Activated CD4-positive, CD25-positive, alpha-beta regulatory T cell treated with anti-CD3 and anti-CD28 coated beads, Interleukin-2, amount 50 U/mL, for 72 hours (primary cell): ENCODE measurements at places on chromosomes 12 and 14.

DNA sequence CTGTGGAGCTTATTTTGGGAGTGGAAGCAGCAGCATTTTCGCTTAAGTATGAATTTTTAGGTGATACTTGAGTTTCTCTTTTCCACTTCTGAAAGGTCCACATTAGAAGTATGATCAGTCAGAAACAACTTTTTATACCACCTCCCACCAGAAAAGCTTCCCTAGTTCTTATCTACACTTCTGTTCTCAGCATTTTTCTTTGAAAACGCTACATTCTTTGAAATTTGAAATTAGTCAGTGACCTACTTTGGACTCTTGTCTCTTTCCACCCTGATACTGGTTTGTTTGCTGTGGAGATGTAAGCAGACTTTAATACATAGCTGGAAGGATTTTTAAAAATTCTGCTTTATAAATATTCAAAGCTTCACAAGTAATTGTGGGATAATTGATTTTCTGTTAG is 22.2 kb downstream of the PCBP2 start:
- DNase-seq = no peak

GRCh38 chr12:7016958-7017571 is 1.2 kb downstream of the LPCAT3 start:
- no peak for DNase-seq

DNA sequence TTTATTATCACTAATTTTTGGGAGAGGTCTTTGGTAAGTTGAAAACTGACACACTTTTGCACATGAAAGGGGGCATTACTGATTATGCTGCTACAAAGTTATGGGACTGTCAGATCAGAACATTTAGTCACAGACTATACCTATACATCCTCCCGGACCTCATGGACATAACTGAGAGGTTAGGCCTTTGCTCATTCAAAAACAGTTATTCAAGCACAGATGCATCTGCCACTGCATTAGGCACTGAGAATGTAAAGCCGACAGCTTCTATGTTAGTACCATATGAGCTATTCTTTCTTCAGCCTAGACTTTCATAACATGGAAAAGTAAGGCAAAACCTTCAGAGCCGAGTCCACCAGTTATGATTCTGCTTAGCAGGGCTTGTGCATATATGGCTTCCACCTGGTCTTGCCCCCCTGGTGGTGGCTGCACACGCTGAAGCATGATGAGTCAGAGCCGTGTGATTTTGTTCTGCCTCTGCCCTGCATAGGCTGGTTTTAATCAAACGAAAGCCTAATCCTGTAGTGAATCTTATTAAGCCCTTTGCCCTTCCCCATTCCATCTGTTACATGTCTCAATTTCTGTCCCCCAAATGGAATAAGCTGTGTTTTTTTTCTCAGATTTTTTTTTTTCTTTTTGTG is 21.8 kb upstream of the RNU6-8 start:
- DNase-seq = no peak

- no peak for DNase-seq
These were observed 21.7 kb upstream of the SIX1 start for GRCh38 chr14:60670989-60671388.

DNA sequence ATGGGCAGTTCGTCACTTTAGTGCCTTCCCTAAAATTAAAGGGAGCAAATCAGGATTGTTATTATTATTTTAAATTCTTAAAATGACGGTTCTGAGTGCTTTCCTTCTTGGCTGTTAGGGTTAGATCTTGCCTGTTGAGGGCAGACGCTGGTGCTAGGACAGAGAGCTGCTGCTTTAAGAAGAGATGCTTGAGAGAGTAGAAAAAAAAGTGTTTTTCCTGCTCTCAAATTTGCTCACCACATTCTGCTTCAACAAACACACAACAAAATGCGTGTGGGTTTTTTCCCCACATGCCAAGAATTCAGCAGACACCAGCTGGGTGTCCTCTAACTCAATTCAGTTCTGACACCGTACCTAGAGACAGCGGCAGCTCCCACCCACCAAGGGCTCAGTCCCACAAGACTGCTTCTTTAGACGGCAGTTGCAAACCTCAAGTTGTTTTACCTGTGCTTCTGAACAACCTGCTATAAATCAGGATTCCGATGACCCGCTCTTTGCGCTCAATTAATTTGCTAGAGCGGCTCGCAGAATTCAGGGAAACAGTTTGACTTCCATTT is 75.8 kb upstream of the RIN3 start:
- DNase-seq = no peak

DNA sequence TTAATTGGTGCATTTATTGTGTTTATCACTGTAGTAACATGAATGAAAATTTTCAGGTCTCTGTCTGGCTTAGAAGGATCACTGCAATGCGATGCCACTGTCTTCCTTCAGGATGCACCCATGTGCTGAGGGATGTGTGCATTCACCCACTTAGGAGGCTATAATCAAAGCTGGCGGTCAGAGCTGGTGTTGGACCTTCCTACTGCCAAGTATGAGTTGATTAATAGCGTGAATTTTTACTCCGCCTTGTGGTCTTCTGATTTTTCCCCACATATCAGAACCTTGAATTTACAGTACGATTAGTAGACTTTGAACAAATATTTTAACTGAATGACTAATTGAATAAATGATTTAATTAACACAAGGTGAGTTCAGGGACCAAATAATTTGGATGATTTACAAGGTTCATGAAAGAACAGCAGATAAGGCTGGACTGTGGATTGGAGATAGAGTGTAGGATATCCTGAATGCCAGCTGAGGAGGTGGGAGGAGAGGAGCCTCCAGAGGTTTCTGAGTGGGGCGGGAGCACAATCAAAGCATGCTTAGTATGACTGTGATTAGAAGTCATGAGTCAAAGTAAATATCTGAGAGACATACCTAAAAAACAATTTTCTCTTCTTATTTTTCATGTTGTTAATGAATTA is 50.1 kb downstream of the RERG start:
- DNase-seq = no peak

- DNase-seq = no peak
These were observed 6.7 kb downstream of the HOXC5 start for GRCh38 chr12:54039417-54040147.

GRCh38 chr12:105113094-105113493 is 5.6 kb downstream of the WASHC4 start:
- DNase-seq = no peak

DNA sequence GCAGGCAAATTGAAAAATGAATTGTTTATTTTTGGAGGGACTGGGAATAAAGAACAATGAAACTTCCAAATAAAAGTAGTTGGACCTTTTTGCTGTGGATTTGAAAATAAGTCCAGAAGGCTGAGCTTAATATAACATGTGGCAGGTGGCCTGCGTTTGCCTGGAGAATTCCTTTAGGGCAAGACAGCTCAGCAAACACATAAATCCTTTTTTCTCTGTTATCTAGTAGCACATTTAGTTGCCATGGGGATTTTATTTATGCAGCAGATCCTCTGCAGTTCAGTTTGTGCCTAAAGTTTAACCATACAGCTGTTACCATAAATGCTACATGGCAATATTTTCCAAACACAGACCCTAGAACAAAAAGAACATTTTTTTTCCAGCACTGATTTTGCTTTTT is 180.0 kb downstream of the NPAS3 start:
- DNase-seq = no peak

DNA sequence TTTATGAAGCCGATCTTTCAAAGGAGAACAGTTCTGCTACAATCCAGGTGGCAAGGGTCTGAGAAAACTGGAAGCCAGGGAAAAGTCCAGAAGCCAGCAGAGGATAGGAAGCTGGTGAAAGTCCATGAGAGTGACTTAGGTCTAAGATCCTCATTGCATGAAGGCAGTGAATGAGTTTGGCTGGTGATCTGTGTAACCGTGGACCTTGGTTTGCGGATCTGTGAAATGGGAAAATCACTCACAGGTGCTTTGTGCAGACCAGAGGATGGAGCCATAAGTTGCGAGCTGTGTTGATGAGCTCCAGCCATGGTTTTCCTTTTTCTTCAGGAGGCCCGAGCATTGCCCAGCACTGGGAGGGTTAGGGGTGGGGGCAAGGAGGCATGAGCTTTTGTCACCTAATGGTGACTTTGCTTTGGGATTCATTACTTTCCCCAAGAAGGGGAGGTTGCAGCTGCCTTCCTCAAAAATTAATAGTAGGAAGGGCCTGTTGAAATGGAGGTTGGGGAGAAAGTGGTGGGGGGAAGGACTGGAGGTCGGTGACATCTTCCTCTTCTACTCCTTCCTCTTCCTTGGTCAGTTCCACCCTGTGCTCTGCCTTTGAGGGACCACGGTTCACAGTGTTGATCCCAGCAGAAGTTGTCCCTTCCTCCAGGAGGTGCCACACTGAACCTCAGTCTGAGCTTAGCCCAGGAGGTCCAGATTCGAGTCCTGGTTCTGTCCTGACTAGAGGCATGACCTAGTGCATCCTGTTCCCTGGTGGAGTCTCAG is 20.3 kb upstream of the SERPINA6 start:
- DNase-seq = no peak

DNA sequence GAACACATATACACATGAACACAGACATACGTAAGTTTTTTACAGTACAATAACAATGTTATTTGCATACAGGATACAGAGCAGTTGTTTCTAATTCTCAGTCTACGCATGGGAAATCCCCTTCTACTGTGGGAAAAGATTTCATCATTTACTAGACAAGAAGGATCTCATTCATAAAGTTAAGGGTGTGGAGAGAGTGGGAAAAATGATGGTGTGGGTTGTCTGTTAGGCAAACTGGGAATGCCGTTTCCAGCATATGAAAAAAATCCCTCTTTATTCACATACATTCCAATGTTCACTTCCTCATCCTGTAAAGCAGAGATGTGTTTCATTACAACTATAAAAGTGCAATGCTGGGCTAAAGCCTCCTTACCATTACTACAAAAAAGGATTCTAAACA is 120.9 kb downstream of the SINHCAF start:
- DNase-seq = no peak

DNA sequence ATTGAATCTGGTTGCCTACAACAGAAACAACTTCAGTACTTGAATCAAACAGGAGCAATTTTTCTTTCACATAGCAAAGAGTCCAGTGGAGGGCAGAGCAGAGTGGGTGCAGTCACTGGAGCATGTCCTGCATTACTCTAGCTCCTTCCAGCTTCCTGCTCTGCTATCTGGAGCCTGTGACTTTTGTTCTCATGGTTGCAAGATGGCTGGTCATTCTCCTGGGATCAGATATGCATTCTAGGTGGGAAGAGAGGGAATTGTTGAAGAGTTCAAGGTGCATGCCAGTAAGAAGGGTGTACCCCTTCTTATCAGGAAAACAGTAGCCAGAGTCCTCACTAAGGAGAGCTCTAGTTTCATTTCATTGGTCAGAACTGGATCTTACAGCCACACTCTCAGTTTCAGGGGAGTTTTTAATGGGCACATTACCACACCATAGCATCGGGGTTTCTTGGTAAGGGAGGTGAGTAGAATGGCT is 8.0 kb downstream of the IFT43 start:
- DNase-seq = no peak

DNA sequence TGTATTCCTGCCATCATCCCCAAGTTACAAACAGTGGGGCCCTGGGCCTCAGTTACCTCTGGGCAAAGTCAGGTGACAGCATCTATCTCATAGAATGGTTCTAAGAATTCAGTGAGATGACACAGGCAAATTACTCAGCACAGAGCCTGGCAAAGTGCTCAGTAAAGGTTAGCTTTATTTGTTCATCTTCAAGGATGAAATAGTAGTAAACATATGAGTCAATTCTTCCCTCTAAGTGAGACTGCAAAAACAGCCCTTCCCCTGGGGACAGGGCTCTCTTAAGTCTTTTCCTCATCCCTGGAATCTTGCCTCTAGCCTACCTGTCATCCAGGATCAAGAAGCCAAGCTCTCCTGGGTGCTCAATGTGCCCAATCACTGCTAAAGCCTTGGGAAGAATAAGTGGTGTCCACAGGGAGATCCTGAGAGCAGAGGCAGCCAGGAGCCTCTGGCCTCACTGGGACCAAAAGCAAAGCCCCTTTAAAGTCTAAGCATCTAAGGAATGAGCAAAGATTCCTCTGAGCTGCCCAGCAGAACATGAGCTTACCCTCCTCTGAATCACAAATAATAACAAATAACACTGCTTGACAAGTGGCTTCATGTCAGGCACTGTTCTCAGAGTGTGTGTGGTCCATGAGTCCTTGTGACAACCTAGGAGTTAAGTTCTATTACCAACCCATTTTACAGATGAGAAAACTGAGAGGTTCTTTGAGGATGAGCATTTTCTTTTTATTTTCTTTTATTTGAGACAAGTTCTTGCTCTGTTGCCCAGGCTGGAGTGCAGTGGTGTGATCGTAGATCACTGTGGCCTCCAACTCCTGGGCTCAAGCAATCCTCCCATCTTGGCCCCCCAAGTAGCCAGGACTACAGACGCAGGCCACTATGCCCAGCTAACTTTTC is 12.1 kb downstream of the NUAK1 start:
- no peak for DNase-seq
